NCI-H1436 (cell line): ENCODE measurements at places on chromosomes 2 and 18.

GRCh38 chr2:169230204-169230603, 132.1 kb downstream of the LRP2 start:
- DNase-seq, result no peak

GRCh38 chr2:66984864-66985263, 412.3 kb upstream of the ETAA1 start:
- no peak for DNase-seq

- no peak for DNase-seq
Observed at GRCh38 chr2:128069769-128070168, 21.2 kb upstream of the UGGT1 start.

GRCh38 chr18:31954349-31954748, 11.4 kb upstream of the TRAPPC8 start:
- no peak for DNase-seq

DNA sequence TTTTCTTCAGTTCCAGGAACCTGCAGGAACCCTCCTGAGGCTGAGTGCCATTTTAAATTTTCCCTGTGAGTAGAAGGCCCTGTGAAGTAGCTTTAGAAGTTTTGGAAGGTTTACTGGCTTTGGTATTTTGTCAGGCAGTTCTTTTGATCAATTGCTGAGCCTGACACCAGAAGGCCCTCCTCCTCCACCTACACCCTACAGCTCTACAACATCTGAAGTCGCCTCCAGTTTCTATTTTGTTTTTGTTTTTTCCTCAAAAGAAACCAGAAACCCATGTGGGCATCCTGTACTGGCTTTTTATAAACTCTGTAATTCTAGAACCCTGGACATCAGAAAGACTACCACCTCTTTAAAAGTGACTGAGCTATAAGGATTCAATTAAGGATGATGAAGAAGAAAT, 153.7 kb downstream of the NRXN1 start:
- DNase-seq, result no peak

GRCh38 chr2:16604236-16604635, 61.4 kb downstream of the CYRIA start:
- DNase-seq, result no peak

- DNase-seq, result no peak
Observed at GRCh38 chr2:157185476-157186227, 71.9 kb upstream of the GALNT5 start.

GRCh38 chr18:12394428-12394827, 13.3 kb upstream of the PRELID3A start:
- DNase-seq, result no peak

DNA sequence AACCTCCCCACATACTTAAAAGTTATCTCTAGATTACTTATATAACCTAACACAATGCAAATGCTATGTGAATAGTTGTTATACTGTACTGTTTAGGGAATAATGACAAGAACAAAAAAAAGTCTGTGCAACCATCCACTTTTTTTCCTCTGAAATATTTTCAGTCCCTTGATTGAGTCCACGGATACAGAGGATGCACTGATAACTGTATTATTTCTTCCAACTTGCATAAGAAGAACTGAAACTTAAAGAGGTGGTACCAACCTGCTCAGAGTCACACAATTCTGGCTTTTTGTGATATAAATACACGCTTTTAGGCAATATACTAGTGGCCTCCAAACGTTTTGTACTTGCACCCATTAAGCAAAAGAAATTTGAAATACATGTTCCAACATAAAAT, 1.4 kb downstream of the SMC6 start:
- DNase-seq, result no peak

DNA sequence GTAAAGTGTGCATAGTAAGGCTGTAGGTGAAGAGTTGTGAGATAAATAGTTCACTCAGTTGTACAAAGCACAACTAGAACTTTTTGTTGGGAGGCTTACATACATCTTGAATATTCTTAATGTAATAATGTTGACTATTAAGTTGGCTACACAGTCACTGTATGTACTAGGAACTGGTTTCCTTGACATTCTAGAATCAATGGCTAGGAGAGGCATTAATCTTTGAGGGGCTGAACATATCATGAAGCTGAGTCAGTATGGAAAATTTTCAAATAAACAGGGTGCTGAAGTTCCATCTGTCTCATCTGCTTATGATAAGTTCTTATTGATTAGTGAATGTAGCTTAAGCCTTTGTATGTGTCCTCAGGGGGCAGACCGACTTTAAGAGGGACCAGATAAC, 23.4 kb downstream of the METTL21A start:
- no peak for DNase-seq

- DNase-seq, result no peak
Observed at GRCh38 chr18:50189160-50189559, 5.8 kb downstream of the MYO5B start.

DNA sequence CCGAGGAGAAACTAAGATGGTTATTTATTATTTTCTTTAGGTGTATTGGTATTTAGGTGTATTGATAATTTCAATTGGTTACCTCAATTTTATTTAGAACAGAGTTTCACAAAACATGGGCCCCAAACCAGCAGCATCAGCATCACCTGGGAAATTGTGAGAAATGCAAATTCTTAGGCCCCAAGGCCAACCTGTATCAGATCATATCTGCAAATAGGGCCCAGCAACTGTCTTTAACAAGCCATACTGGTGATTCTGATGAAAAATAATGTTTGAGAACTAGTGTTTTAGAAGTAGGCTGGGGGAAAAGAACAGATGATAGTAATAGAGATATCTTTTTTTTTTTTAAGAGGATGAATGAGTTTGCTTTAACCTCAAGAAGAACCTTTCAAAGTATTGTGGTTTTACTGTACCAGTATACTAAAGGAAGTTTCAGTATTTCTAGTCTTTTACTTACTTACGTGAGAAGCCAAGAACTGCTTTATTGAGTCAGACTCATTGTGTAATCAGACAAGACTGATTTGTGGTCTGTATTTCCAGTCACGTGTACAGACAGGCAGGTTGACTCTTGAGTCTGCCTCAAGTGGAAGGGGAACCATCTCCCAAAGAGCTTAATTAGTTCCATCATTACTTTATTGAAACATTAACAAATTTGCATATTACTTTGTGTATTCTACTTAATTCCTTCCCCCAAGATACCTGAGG, 60.4 kb upstream of the GAREM1 start:
- DNase-seq, result peak; percentile 83

- no peak for DNase-seq
Observed at GRCh38 chr2:240579071-240579762, 7.3 kb upstream of the CAPN10 start.

- peak; percentile 40 for DNase-seq
Observed at GRCh38 chr18:70907673-70908072, 618.8 kb downstream of the SOCS6 start.

DNA sequence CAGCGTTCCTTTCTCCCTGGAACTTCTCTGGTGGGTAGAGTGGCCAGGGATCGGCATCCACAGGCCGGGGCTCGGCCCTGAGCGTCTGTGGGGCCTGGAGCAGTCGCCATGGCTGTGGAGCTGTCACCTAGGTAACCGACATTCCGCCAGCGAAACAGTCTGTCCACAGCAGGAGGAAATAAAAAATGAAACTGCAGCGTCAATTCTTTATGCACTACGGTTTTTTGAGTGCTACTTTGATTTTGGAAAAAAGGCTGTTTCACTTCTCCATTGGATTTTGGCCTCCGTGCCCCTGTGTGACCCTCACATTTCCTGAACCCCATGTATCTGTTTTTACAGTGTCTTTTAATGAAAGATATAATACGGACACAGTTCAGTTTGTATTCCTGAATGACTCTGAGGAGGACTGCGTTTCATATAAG, 163.4 kb downstream of the LDLRAD4 start:
- DNase-seq, result no peak

- DNase-seq, result no peak
Observed at GRCh38 chr2:157903626-157904025, 27.5 kb upstream of the ACVR1 start.

GRCh38 chr2:109208071-109208950, 79.3 kb downstream of the SH3RF3 start:
- no peak for DNase-seq

GRCh38 chr2:40346535-40347354, 105.1 kb downstream of the SLC8A1 start:
- DNase-seq, result no peak

- no peak for DNase-seq
Observed at GRCh38 chr2:239206042-239206441, 194.8 kb downstream of the HDAC4 start.

DNA sequence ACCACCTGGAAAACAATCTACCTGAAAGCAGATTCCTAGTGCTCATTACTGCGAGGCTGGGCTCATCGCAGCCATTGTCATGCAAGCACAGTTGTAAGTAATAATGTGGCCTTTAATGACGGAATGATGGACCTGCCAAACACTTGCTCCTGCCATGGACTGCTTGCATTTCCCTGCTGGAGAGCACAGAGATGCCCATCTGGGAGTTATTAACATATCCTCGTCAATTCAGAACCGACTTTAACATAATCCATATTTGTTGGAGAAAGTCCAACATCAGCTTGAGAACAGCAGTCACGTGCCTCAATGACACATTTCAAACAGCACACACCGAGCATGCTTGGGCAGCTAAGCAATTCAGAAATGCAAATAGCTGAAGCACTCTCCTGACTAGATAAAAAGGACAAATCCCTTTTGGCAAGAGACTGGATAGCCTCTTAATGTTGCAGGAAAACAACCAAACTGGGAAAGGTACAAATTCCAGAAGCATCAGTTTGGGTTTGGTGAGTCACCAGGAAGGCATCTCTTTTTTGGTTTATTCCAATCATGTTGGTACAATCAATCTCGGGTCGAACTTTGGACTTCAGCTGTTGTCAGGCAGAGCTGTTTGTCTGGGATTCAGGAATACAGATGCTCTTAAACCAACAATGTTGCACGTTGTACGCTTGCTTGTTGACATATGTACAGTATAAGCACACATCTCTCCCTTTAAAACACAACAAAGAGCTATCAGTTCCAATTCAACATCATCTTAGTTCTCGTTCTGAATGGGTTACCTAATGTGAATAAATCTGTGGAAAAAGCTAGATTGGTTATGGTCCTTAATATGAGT, 395.8 kb downstream of the LNPK start:
- DNase-seq, result no peak

DNA sequence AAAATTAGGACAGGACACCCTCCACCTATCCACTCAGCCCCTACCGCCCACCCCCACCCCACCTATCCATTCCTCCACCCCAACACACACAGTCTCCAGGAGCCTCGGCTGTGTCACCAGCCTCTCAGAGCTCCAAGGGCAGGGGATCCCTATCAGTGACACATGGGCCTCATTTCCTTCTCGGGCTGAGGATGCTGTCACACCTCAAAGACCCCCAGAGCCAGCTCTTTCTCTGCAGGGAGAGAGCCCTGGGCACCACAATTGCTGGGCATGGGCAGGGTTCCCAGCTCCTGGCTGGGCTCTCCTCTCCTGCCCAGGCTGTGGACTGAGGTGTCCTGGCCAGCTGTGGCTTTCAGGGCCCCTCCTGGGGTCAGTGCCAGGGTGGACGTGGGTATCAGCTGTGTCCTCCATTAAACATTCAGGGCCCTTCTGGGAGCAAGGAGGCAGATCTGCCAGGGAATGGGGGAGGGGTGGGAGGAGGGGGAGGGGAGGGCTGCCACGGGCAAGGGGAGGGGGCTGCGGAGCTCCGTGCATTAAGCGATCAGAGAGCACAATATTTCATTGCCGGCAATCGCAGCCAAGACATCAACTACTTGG, 14.3 kb upstream of the ECEL1 start:
- no peak for DNase-seq

- no peak for DNase-seq
Observed at GRCh38 chr18:59696311-59697235, 650 bp downstream of the CCBE1 start.

GRCh38 chr2:162720559-162721271, 117.9 kb downstream of the KCNH7 start:
- DNase-seq, result no peak

GRCh38 chr2:136247204-136247950, 129.4 kb upstream of the CXCR4 start:
- DNase-seq, result no peak

- no peak for DNase-seq
Observed at GRCh38 chr18:60163622-60164021, 209.0 kb downstream of the MC4R start.

DNA sequence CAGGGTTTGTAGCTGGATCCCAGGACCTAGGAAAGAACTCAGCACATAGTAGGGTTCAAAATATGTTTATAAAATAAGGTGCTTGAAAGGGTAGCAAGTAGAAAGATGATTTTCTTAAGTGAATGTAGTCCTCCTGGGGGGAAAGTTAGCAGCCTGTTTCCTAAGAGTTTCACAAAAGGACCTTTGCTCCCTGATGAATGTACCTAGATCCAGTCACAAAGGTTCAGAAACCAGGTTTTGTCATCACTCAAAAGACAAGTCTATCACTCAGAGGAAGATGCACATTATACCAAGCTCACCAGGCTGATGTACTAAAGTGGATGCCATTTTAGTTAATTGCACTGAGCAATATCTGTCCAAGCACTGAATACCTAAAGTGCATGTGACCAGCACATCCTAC, 378.2 kb downstream of the BCL11A start:
- no peak for DNase-seq

GRCh38 chr2:240711296-240711695, 19.6 kb downstream of the AQP12A start:
- no peak for DNase-seq

DNA sequence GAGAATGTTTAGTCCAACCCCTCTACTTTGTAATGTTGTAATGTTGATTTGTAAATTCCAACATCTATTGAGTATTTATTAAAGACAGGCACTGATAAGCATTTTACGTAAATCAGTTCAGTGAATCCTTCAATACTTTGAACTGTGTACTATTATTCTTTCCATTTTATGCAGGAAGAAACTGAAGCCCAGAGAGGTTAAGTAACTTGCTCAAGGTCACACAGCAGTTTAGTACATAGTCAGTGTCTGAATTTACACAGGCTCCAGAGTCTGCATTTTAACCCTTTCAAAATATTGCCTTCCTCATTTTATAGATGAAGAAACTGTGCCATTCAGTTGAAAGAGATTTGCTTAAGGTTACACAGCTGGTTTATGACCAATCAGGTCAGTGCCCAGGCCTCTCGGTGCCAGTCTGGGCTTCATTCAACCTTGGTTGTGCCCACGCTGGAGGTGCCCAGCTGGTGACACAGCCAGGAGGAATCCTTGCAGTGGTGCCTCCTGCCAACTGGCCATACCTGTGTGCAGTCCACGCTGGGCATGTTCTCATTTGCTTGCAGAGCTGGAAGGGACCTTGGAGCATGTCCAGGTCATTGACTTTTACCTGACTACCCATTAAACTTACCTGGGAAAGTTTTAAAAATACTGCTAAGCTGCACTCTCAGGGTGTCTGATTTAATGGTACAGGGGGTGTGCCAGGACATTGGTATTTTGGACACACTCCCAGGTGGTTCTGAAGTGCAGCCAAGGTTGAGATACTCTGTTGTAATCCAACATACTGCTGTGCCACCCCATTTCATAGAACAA, 74.3 kb upstream of the CYRIA start:
- DNase-seq, result no peak
